ENCODE measurements at places on chromosomes 6 and 20.

GRCh38 chr6:35465646-35466045, 2.6 kb upstream of the RPL10A start:
- DNase-seq, result no peak

GRCh38 chr6:42340511-42340910, 111.2 kb downstream of the TRERF1 start:
- no peak for DNase-seq

DNA sequence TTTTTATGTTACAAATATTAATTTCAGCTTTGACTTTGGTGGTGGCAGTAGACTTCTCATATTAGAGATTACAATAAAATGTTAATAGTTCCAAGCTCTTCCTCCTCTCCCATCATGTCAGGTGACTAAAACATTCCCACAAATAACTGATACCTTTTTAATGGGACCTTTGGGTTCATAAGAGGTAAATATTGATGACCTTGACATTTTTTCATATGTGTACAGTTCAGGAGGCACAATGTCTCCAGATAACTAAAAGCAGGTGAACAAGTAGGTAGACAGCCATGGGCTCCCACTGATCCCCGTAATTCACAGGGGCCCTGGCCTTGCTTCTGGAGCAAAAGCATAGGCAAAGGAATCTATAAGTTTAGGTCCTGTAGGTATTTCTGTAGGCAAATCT, 317.7 kb downstream of the SOX4 start:
- no peak for DNase-seq

DNA sequence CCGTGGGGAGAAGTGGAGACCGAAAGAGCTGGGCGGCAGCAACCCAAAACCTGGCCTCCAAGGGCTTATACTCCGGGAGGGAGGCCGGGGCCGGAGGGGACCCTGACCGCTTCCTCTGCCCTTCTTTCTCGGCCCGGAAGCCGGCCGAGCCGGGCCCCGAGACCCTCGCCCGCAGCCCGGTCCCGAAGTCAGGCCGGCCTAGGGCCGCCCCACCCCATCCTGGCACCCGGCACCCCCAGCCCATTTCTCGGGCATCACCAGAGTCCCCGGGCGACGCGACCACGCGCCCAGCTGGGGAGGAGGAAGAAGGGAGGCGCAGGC, 572 bp upstream of the ZDHHC14 start:
- DNase-seq, result no peak

DNA sequence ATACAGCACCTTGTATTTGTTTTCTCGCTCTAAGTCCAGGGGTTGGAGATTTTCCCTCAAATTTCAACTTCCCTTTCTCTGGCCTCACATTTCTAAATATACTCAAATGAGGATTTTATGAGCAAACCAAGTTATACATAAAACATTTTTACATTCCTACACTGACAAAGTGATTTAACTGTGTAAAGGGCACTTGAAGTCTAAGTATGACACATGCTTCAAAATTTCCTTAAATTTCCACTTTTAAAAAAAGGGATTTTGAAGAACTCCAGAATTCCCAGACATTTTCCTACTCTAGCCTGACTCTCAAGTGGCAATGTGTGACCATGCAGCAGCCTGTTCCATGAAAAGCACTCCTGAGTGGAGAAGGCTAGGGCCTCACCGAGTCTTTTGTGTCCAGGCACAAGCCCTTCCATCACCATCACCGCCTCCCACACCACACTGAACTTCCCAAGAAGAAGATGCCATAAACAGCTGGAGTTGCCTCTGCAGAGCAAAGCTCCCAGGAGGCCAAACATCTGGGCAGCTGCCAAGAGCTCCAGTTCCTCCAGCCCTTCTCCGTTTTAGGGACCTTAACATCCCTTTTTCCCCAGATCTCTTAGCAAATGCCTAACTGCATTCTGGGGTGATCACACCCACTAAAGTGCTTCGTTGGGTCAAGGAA, 68.9 kb downstream of the NCR2 start:
- no peak for DNase-seq
